ENCODE measurements at places on chromosomes 12 and 14. TPM values are rescaled to one million over a fixed set of nuclear protein-coding genes. Genes with fewer than 3 reads are reported as not detected.

DNA sequence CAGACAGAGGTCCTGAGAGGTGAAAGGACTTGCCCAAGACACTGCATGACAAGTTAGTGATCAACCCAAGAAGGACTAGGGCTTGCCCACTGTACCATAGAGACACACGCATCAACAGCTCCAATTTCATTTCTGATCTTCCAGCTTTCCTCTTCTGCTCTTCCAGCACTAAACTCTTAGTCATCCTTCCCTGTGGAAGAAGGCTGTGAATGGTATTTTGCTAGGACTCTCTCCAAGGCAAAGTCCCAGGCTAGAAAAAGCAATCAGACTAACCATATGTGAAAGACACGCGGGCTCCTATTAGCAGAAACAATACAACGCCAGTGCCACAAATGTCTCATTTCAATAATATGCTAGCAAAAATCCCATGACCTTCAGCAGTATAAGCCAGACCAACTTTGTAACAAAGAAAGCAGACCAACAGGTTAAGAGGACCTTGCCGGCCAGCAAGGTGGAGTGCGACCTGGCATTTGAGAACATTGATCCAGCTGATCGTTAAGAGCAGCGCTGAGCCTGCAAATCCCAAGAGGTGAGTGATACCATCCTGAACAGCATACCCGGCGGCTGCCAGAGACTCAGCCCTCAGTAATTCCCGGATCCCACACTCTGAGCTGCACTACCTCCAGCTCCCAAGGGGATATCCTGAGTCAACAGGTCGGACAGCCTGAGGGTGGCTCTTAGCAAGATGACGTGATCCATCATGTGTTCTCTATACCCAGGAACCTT is 132.5 kb downstream of the FOXN3 start:
- H3K4me3 ChIP-seq, result no peak overlapping the region
- peaks cover 14% of the 10 kb centered on the region for H3K4me1 ChIP-seq
- H3K27ac ChIP-seq, result no peak overlapping the region
- no peaks in the 10 kb centered on the region for H3K27me3 ChIP-seq
- peaks cover 10% of the 10 kb centered on the region for H3K36me3 ChIP-seq
- no peak for DNase-seq

- peak; percentile 40 for DNase-seq
- no peaks in the 10 kb centered on the region for H3K27me3 ChIP-seq
- H3K4me3 ChIP-seq, result peak overlapping the region; percentile 22
These were observed 31.9 kb upstream of the DUSP6 start for GRCh38 chr12:89384050-89384758.

GRCh38 chr14:27367345-27367744 is 769.5 kb upstream of the NOVA1 start:
- H3K4me3 ChIP-seq, result no peak overlapping the region
- H3K36me3 ChIP-seq, result no peaks in the 10 kb centered on the region
- DNase-seq, result no peak
- H3K27me3 ChIP-seq, result no peaks in the 10 kb centered on the region

GRCh38 chr12:76152181-76152807 is 67.8 kb upstream of the NAP1L1 start:
- H3K4me3 ChIP-seq, result no peak overlapping the region
- no peaks in the 10 kb centered on the region for H3K27me3 ChIP-seq
- H3K36me3 ChIP-seq, result no peaks in the 10 kb centered on the region
- H3K27ac ChIP-seq, result no peak overlapping the region
- H3K4me1 ChIP-seq, result peaks cover 10% of the 10 kb centered on the region
- DNase-seq, result no peak

GRCh38 chr12:62718762-62719426 is 216.1 kb downstream of the PPM1H start:
- DNase-seq, result no peak
- H3K27ac ChIP-seq, result no peak overlapping the region
- H3K4me3 ChIP-seq, result no peak overlapping the region
- H3K36me3 ChIP-seq, result no peaks in the 10 kb centered on the region

- H3K4me1 ChIP-seq, result no peaks in the 10 kb centered on the region
- DNase-seq, result no peak
- no peaks in the 10 kb centered on the region for H3K36me3 ChIP-seq
- no peak overlapping the region for H3K4me3 ChIP-seq
These were observed 135.2 kb downstream of the RERGL start for GRCh38 chr12:17954788-17955187.

- H3K27ac ChIP-seq, result no peak overlapping the region
- no peaks in the 10 kb centered on the region for H3K4me1 ChIP-seq
- H3K4me3 ChIP-seq, result no peak overlapping the region
These were observed 41.4 kb downstream of the FBXL14 start for GRCh38 chr12:1552911-1553491.

- no peak overlapping the region for H3K4me3 ChIP-seq
- no peak for DNase-seq
- no peaks in the 10 kb centered on the region for H3K4me1 ChIP-seq
- no peaks in the 10 kb centered on the region for H3K36me3 ChIP-seq
- H3K27me3 ChIP-seq, result no peaks in the 10 kb centered on the region
- no peak overlapping the region for H3K27ac ChIP-seq
These were observed 962.5 kb downstream of the DIO2 start for GRCh38 chr14:79248771-79249170.

DNA sequence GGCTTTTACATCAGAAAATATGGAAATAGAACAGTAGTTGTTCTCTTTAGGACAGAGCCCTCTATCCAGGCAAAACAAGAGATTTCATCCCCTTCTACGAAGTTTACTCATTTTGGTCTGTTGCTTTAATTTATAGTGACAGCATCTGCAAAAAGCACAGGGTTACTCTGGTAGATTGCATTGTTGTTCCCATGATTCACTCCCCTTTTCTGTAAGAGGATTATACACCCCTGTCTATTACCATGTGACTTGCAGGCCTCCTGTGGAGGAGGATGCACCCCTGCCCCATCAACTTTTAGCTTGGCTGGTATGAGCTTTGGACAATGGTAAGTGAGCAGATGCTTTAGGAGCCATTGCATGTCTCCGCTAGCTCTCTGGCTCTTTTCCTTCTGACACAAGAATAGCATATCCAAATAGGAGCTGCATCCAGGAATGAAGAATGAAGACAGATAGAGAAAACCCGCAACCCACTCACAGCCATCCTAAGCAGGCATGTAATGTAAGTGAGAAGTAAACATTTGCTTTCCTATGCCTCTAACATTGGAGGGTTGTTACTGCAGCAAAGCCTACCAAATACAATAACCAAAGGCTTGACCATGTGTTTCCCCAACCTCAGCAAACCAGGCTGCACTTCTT is 304.2 kb downstream of the AKAP6 start:
- H3K4me1 ChIP-seq, result peaks cover 66% of the 10 kb centered on the region
- H3K27me3 ChIP-seq, result no peaks in the 10 kb centered on the region
- DNase-seq, result no peak
- H3K27ac ChIP-seq, result no peak overlapping the region
- H3K4me3 ChIP-seq, result no peak overlapping the region

DNA sequence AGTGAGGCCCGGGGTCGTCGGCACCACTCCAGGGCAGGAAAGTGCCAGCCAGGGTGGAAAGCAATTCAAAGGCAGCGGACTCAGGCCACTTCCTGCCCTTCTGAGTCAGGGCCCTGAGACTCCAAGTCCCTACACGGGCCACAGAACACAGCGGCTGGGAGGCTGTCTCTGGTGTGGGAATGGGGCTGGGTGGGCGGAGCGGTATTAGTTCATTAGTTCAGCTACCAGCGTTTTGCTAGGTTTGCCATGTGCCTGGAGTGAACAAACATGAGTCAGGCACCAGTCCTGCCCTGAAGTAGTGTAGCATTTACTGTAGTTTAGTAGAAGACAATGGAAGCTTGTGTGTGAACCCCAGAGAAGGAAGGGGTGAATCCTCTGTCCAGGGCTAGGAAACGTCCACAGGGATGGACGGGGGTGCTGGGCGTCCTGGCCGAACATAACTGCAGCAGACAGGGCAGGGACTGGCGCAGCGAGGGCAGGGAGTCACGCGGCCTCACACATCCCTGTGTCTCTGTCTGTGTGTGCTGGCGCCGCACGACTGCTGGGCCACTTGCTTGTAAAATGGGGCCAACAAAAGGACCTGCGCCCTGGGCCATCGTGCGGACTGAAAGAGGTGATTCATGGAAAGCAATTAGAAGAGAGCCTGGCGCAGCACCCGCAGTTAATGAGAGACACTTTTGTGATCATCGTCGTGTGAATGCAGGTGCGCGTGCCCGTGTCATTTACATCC is 186.4 kb upstream of the PRMT8 start:
- H3K27ac ChIP-seq, result no peak overlapping the region
- H3K36me3 ChIP-seq, result no peaks in the 10 kb centered on the region
- H3K27me3 ChIP-seq, result peaks cover 11% of the 10 kb centered on the region
- no peak overlapping the region for H3K4me3 ChIP-seq

DNA sequence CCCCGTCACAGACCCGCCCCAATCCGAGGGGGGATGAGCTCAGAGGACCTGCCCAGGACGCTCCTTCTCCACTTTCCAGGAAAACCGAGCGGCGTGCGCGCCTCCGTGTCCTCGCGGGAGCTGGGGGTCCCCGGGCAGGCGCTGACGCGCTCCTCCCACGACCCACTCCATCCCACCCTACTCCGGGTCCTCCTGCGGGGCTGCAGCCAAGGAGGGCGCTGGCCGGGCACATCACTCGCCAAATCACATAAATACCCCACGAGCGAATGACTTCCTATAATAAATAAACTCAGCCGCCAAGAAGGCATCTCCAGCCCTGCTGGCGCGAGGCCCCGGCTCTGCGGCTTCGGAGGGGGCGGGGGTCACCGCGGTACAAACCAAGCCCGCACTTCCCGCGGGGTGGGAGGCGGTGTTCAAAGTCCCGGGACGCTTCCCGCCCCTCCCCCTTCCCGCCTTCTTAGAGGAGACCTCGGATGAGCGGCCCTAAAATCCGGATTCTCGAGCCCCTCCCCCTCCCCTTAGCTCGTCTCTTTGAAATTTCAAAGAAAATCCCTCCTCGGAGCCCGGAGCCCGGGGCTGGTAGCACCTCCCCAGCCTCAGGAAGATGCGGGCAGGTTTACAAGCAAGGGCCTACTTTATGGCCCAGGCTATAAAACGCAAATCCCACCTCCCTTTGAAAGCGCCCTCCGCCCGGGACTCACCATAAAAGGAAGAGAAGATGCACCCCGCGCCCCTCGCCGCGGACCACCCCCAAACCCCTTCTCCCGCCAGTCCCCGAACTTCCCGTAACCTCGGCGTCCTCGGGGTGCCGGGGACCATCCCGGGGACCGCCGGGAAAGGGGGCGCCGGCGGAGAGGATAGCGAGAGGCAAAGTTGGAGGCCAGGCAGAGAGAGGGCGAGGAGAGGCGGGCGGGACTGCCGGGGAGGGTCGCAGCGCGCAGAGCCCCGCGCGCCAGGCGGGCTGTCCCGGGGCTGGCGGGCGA is 712 bp upstream of the FZD10 start:
- H3K4me1 ChIP-seq, result peaks cover 22% of the 10 kb centered on the region
- peaks cover 97% of the 10 kb centered on the region for H3K27me3 ChIP-seq
- DNase-seq, result peak; percentile 27

GRCh38 chr12:25386831-25387731 is 136.4 kb upstream of the KRAS start:
- H3K27me3 ChIP-seq, result no peaks in the 10 kb centered on the region
- H3K4me1 ChIP-seq, result peaks cover 12% of the 10 kb centered on the region
- peak; percentile 80 for DNase-seq
- no peaks in the 10 kb centered on the region for H3K36me3 ChIP-seq
- H3K4me3 ChIP-seq, result peak overlapping the region; percentile 82

DNA sequence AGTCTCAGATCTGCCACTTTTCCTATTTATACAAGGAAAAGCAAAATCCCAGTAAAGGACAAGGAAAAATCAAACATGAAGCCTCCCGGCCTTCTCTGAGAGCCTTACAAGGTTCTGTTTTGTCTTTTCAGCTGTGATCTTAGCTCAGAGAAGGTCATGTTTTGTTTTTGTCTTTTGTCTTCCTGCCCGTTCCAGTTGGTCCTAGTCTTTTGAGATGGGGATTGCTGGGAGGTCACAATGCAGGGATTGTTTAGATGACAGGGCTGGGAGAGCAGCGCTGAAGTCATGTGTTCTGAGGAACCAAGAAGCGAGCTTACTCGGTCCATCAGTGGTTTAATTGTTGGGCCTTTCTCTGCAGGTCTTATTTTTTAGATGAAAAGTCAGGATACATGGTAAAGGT is 6.0 kb downstream of the PLEKHH1 start:
- no peak overlapping the region for H3K4me3 ChIP-seq
- H3K27me3 ChIP-seq, result peaks cover 6% of the 10 kb centered on the region
- H3K4me1 ChIP-seq, result no peaks in the 10 kb centered on the region
- no peak for DNase-seq

GRCh38 chr12:53096759-53097158 is 708 bp upstream of the IGFBP6 start:
- H3K27me3 ChIP-seq, result no peaks in the 10 kb centered on the region
- peak overlapping the region; percentile 95 for H3K27ac ChIP-seq
- H3K36me3 ChIP-seq, result peaks cover 13% of the 10 kb centered on the region
- H3K4me3 ChIP-seq, result peak overlapping the region; percentile 80
- H3K4me1 ChIP-seq, result peaks cover 43% of the 10 kb centered on the region

- no peak for DNase-seq
- H3K4me3 ChIP-seq, result no peak overlapping the region
- peak overlapping the region; percentile 57 for H3K27ac ChIP-seq
- H3K27me3 ChIP-seq, result no peaks in the 10 kb centered on the region
- no peaks in the 10 kb centered on the region for H3K36me3 ChIP-seq
These were observed 876.2 kb downstream of the C12orf50 start for GRCh38 chr12:87152841-87153528.

GRCh38 chr12:67068761-67069450 is 200.3 kb upstream of the CAND1 start:
- H3K4me1 ChIP-seq, result peaks cover 18% of the 10 kb centered on the region
- peak overlapping the region; percentile 30 for H3K27ac ChIP-seq
- peaks cover 69% of the 10 kb centered on the region for H3K27me3 ChIP-seq
- H3K36me3 ChIP-seq, result no peaks in the 10 kb centered on the region

- DNase-seq, result no peak
- H3K27ac ChIP-seq, result no peak overlapping the region
- H3K36me3 ChIP-seq, result no peaks in the 10 kb centered on the region
- no peaks in the 10 kb centered on the region for H3K4me1 ChIP-seq
- no peak overlapping the region for H3K4me3 ChIP-seq
These were observed 91.2 kb downstream of the CEP128 start for GRCh38 chr14:80850197-80850814.

DNA sequence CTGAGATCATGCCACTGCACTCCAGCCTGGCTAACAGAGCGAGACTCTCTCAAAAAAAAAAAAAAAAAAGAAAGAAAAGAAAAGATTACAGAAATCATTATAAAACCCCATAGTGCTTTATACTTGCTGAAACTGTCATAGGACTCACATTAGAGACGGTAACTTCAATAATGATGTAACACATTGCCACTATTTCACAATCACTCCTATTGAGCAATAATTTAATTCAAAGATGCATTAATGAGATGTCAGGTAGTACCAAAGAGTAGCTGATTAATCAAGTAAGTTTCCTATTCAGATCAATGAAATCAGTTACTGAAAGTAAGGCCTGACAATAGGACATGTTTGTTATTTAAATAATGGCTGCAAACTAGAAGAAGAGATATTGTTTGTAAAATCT is 751.5 kb upstream of the ALG10B start:
- no peaks in the 10 kb centered on the region for H3K27me3 ChIP-seq
- no peaks in the 10 kb centered on the region for H3K4me1 ChIP-seq
- no peak overlapping the region for H3K27ac ChIP-seq
- H3K36me3 ChIP-seq, result no peaks in the 10 kb centered on the region

- H3K4me3 ChIP-seq, result no peak overlapping the region
- H3K27ac ChIP-seq, result no peak overlapping the region
- H3K4me1 ChIP-seq, result no peaks in the 10 kb centered on the region
- DNase-seq, result no peak
- H3K36me3 ChIP-seq, result no peaks in the 10 kb centered on the region
- H3K27me3 ChIP-seq, result no peaks in the 10 kb centered on the region
These were observed 316.1 kb downstream of the SEC23A start for GRCh38 chr14:38786921-38787320.

ADGRD1 gene
- 99.5 TPM for total RNA-seq

TMEM233 gene
- total RNA-seq, result 0.11 TPM

NGB gene
- not detected for total RNA-seq

RPGRIP1 gene
- total RNA-seq, result 0.30 TPM

ACSS3 gene
- 24.5 TPM for total RNA-seq

CLEC4C gene
- not detected for total RNA-seq

FAM186B gene
- total RNA-seq, result 0.33 TPM

B3GNT4 gene
- not detected for total RNA-seq

Data from left ventricle myocardium inferior (tissue), 1 donor.